ENCODE measurements at places on chromosomes 13 and 19.

DNA sequence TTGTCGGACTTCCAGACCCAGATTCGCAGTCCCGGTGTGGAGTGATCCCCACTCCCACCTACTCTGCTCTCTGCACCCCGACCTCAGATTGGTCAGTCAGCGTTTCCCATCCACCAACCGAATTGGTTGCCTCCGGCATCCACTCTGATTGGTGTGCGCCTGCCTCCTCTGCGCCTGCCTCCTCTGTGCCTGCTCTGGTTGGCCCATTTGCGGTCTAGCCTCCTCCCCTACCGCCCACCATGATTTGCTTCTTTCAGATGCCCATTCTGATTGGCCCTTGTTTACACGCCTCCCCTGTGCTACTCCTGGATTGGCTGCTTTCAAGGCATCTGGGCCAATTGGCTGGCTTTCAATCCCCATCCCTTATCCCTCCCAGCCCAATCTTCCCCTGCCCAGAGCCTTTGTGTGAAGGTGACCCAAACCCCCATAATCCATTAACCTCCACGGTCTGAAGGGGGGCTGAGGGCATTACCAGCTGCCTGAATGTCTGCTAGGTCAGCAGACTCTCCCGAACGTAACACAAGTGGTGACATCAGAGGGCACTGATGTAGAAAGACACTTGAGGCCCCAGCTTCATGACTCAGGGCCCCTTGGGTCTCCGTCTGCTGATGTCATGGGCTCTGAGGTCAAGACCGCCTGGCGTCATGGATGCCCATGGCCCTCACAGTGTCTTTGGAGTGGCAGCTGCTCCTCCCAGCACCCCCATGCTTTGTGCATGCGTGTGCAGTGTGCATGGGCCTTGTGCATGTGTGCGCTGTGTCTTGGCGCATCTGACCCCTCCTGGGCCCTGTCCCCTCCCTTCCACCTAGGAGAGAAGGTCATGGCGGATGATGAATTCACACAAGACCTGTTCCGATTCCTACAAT, 80.4 kb downstream of the MAP4K1 start:
- no peak for DNase-seq

DNA sequence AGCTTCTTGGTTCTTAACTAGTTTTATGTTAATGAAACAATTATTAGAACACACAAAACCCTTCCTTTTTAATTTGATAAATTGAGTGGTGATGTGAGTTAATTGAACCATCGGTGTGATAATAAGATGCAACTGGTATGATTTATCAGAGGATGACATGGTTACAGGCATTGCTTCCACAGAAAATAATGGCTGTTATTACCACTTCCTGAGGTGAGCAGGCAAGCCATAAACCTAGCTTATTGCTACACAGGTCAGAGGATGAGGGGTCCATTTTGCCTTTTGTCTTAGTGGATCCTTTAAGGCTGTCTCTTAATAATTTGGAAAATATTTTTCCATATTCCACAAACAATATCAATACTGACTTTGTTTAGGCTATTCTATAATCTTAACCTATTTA, 226.6 kb upstream of the EDNRB start:
- no peak for DNase-seq

GRCh38 chr19:49362929-49363267, 682 bp upstream of the TEAD2 start:
- DNase-seq: no peak

GRCh38 chr13:66216728-66217127, 1013.4 kb downstream of the PCDH9 start:
- DNase-seq: no peak

DNA sequence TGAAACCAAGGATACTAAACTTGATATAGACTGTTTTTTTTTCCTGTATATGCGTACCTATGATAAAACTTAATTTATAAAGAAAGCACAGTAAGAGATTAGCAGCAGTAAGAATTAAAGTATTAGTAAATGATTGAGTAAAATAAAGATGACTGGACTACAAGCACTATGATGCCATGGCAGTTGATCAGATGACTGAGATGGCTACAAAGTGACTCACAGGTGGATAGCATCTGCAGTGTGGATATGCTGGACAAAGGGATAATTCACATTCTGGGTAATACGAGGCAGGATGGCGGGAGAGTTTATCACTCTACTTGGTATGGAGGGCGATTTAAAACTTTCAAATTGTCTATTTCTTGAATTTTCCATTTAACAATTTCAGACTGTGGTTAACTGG, 11.8 kb downstream of the HTR2A start:
- DNase-seq: no peak

GRCh38 chr13:58583966-58584365, 952.4 kb downstream of the PCDH17 start:
- no peak for DNase-seq

DNA sequence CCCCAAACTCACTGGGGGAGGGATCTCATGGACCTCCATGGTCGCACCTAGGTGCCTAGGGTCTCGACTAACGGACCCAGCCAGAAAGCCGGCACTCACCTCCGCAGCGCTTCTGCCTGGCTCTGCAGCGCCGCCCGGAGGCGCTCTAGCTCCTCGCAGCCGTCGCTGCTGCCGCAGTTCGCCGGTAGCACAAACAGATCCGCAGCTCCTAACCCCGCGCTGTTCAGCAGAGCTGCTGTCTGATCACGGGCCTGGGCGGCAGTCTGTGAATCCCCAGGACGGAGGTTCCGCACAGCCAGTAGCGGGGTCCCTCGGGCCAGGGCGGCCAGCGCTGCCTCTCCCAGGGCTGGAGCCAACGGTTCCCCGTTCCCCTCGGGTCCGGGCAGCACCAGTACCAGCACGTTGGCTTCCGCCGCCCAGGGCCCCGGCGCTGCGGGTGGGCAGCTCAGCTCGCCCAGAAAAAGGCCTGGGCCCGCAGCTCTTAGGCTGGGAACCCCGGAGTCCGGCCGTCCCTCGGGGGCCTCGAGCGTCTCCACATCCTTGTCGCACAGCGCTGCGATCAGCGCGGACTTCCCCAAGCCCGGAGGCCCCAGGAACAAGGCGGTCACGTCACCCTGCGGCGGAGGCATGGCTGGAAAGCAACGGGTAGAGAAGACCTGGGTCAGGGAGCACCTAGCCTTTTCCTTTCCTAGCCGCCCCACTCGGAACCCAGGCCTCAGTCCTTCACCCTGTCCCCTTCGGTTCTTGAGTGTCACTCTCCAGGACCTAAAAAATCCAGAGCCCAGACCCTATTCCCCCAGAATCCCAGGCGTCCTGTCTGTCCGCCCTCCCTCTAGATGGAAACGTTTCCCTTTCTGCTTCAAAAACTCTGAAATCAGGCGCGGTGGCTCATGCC, 977 bp downstream of the IRGQ start:
- DNase-seq: no peak

GRCh38 chr19:5228932-5229777, 111.5 kb downstream of the PTPRS start:
- no peak for DNase-seq

DNA sequence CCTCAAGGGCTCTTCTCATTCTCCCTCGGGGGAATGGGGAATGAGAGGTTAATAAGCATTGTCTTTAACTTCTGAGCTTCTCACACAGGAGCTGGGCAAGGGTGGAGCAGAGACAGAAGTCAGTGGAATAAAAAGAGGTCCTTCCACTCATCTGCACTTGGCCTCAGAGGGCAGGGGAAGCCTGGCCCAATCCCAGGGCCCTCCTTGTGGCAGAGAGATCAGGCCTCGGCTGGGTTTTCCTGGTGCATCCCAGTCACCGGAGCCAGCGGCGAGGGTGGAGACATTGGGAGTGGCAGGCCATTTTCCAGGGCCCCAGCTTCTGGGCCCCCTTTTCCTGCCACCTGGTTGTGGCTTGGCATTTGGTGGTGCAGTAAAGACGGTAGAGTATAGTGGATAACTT, 10.6 kb downstream of the CALM3 start:
- DNase-seq: no peak

DNA sequence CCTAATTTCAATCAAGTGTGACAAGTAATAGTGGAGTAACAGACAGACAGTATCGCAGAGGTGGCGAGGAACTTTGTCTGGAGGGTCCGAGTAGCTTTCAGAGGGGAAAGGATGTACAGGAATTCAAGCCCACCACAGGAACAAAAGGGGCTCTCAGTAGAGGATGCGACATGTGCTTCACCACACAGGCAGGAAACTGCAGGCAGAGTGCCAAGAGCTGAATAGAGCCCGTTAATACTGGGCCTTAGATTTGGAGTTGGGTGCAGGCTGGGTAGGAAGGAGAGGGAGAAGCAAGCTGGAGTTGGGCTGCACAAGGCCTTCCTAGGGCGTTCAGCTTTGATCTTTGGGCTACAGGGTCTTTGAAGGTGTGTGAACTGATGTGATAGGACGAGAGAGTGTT, 1.2 kb downstream of the CCDC70 start:
- DNase-seq: no peak

DNA sequence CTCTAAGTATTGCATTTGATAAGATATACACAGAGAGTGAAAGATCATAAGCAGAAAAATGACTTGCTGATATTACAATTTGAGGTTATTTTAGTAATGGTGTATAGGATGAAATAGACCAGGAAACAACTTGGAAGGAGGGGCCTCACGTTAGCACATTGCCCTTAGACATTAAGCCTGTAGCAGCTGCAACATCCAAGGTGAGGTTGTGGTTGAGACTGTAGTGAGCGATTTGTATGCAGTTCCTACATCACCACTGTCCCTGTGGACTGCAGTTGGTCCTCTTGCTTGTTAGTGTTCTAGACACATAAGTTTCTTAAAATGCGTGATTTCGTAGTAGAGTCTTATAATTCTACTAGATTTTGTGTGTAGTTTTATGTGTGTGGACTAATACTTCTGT, 311.3 kb downstream of the ATP8A2 start:
- DNase-seq: no peak

DNA sequence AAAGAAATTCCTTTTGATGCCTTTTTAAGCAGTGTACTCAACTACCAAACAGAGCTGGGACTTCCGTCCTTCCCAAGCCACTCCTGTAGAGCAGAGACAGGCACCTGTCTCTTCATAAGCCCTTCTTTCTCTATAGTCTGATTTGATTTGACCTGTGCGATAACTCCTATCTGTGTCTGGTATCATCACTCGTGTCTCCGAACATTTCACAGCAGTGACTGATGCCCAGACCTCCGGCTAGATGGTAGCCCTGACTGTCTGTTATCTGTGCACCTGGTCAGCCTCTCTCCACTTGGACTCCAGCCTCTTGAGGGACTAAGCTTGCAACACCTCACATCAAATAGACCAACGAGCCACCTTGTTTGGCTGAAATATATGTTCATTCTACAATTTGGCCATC, 316.2 kb upstream of the ZNF507 start:
- no peak for DNase-seq

GRCh38 chr19:17605117-17605516, 49.7 kb downstream of the COLGALT1 start:
- DNase-seq: no peak

DNA sequence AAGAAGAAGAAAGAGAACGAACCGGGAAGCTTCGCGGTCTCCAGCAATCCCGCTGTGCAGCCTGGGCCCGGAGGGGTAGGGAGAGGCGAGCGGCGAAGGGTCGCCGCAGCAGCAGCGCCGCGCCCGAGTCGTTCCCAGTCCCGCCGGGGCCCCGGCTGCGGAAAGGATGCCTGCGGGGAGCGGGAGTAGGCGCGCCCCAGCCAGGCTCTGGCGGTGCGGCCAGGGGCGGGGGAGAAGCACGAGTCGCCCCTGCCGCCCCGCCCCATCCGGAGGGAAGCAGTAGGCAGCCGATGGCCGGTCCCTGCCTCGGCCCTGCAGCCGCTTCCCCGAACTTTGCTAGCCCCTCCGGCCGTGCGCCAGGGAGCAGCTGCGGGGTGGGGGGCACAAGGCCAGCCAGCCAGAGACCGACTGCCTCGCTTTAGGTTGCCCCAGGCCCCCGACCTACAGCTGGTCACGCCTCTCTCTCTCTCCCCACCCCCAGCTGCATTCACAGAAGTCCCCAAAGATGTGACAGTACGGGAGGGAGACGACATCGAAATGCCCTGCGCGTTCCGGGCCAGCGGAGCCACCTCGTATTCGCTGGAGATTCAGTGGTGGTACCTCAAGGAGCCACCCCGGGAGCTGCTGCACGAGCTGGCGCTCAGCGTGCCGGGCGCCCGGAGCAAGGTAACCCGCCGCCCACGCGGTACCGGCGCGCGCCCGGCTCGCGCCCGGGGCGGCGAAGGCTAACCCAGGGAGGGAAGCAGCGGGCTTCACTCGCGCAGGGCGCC, 1.1 kb downstream of the VSTM2B start:
- no peak for DNase-seq

- DNase-seq: no peak
Observed at GRCh38 chr13:63085851-63086250, 1670.2 kb upstream of the PCDH20 start.

DNA sequence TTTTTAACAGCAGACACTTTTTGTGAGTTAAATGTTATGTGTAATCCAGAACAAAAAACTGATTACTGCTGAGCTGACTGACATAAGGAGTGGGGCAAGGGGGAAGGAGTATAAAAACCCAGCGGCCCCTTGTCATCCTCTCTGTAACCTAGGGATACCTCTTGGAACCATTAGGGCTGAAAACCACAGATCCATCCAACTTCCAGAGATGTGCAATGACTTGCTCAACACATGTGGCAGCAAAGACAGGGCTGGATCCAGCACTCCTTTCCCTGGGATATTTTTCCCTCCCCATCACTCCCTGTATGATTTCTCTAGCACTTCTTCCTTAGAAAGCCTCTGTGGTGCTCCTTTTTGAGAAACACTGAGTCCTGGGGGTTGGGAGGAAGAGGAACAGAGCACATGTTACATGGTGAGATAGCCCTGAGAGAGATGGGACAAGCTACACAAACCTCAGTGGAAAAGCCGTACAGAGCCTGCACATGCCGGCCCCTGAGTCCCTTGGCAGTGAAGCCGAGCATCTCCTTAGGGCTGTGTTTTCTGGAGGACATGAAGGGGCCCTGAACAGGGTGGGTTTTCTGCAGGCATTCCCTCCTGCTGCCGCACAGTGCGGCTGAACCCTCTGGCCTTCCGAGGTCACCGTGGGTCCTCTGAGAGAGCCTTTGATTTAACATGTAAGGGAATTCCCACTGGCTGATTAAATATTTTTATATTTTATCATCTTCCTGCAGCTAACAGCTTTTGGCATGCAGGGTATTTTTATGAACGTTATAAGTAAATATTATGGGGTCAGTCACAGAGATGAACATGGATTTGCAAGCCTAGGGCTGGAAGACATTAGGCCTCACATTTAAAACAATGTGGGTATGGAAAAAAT, 219.9 kb downstream of the COG6 start:
- no peak for DNase-seq

DNA sequence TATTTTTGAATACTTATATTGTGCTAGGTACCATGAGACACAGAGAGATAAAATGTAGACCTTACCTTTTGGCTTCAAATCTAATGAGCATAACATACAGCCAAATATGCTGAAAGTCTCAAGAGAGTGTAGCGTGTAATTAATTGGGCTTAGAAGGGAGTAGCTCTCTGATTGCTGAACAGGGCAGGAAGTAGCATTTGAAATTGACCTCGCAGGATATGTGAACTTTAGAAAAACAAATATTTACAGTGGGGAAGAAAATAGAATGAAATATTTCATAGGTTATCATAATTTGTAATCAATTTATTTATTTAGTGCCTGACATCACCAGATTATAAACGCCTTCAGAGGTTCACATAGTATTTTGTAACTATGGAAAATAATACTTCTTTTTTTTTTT, 327.1 kb downstream of the RFC3 start:
- no peak for DNase-seq
